ENCODE measurements at places on chromosomes 5 and 9.

- no peak for DNase-seq
Measured at GRCh38 chr5:129991780-129992179, 87.5 kb downstream of the CHSY3 start.

GRCh38 chr5:110109667-110110066, 419.9 kb downstream of the MAN2A1 start:
- DNase-seq = no peak

- peak; percentile 36 for DNase-seq
Measured at GRCh38 chr5:94793113-94793815, 174.8 kb downstream of the SLF1 start.

DNA sequence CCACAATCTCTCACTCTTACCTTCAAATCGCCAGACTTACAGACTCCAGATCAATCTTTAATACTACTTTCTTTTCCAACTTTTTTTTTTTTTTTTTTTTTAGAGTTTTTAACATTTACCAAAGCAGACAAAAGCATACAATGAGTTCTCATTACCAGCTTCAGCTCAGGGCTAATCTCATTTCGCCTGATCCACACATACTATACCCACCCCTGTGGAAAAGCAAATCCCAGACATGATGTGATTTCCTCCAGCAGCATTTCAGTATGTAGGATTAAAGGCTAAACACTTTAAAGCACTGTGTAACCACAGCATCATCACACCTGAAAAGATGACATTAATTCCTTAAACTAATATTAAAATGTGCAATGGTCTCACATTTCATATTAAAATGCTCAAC, 138.8 kb upstream of the RETREG1 start:
- DNase-seq = no peak

- no peak for DNase-seq
Measured at GRCh38 chr9:133323991-133324703, 11.8 kb downstream of the SURF6 start.

GRCh38 chr5:107464416-107464815, 206.3 kb downstream of the EFNA5 start:
- DNase-seq = no peak

- DNase-seq = peak; percentile 70
Measured at GRCh38 chr5:130541617-130542221, 623.3 kb downstream of the HINT1 start.

- peak; percentile 28 for DNase-seq
Measured at GRCh38 chr5:172207511-172207910, 13.5 kb downstream of the EFCAB9 start.

DNA sequence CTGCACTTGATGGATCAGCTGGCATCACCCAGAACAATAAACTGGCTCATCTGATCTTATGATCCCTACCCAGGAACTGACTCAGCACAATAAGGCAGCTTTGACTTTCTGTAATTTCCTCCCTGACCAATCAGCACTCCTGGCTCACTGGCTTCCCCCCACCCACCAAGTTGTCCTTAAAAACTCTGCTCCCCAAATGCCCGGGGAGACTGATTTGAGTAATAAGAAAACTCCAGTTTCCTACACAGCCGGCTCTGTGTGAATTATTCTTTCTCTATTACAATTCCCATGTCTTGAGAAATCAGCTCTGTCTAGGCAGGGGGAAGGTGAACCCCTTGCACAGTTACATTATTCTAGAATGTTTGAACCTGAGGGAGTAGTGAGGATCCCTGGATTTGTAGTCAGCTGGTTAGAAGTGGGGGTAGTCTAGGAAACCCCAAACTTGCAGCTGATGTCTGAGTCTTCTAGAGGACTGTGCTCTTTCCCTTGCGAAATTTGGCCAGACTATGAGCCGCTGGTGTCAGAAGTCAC, 111.7 kb upstream of the NEK6 start:
- no peak for DNase-seq

DNA sequence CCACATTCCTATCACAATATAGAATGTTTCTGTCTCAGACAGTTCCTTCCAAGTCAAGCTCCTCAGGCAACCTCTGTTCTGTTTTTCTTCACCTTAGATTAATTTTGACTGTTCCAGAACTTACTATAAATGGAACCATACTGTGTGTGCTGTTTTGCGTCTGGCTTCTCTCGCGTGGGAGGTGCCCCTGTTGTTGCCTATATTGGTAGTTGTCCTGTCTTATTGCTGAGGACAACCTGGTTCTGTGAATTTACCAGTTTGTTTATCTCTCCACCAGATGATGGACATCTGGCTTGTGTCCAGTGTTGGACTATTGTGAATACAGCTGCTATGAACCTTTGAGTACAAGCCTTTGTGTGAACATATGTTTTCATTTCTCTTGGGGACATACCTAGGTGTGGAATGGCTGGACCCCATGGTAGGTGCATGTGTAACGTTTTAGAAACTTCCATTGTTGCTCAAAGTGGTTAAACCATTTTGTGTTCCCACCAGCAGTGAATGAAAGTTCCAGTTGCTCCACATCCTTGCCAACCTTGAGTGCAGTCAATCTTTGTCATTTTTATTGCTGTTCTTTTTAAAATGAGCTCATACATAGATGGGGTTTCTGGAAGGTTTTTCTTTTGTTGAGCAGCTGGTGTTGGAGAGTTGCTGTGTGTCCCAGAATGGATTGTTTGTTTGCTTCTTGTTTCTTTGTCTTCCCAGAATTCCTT, 18.1 kb downstream of the HMCN2 start:
- no peak for DNase-seq

DNA sequence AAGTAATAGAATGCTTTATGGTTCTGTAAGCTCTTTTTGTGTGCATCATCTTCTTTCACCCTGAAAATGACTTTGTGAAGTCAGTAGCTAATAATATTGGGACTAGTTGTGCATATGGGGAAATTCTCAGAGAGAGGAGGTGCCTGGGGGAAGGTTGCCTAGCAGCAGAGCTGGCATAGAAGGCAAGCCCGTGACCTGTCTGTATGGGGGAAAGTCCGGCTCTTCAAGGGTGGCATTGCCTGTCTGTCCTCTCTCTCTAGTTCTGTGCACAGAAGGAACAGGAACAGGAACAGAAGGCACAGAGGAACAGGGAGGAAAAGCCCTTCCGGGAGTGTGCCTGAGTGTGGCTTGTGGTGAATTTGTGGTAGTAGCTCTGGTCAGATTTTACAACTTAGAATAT, 33.1 kb downstream of the SH3GL2 start:
- DNase-seq = no peak

DNA sequence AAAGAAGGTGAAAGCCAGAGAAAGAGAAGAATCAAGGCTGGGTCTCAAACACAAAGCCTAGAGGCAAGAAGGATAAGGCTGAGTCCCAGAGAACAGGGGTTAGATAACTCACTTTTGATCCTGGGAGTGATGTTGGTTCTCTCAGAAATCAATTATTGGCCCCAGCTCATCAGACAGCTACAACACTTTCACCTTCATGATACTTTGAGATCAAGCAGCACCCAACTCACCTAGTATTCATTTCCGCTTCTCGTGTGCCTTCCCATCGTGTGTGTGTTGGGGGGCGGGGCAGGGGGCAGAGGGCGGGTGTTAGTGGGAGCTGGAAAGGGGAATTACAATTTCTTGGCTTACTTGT, 92.2 kb upstream of the RAD23B start:
- no peak for DNase-seq

- no peak for DNase-seq
Measured at GRCh38 chr5:96176022-96176421, 214.4 kb upstream of the ELL2 start.

DNA sequence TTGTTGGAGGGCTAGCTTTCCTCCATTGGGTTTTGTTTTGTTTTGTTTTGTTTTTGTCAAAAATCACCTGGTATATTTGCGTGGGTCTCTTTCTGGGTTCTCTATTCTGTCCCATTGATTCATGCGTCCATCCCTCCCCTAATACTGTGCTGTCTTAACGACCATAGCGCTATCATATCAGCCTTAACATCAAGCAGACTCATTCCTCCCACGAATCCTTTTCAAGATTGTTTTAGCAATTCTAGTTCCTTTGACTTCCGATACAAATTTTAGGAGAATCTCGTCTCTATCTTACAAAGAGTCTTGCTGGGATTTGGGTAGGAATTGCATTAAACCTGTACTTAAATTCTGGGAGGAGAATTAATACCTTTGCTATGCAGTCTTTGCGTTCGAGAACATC, 31.1 kb upstream of the RNF130 start:
- no peak for DNase-seq

DNA sequence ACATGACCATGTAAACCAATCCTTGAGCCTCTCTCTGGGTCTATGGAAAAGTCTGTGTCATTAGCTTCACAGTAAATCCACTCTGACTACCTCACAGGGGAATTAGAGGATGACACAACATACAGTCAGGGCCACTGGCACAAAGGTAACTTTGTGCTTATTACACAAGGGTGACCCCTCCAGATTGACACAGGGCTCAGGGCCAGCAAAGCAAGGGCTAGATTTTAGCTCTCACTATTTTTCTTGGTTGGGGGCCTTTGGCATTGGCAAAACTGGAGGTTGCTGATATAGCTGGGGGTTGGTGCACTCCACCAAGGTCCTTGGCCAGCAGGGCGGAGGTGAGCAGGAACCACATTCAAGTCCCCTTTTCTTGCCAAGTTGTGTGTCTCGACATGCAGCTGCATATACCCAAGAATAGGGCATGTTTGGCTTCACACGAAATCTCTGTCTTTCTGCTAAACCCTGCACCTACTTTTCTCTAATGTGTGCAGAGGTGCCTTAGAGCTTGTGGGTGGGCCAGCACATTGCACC, 15.2 kb upstream of the OSMR start:
- DNase-seq = no peak

- no peak for DNase-seq
Measured at GRCh38 chr5:62707131-62707530, 128.5 kb downstream of the LRRC70 start.

GRCh38 chr9:120310035-120310434, 269.9 kb downstream of the CDK5RAP2 start:
- DNase-seq = no peak

DNA sequence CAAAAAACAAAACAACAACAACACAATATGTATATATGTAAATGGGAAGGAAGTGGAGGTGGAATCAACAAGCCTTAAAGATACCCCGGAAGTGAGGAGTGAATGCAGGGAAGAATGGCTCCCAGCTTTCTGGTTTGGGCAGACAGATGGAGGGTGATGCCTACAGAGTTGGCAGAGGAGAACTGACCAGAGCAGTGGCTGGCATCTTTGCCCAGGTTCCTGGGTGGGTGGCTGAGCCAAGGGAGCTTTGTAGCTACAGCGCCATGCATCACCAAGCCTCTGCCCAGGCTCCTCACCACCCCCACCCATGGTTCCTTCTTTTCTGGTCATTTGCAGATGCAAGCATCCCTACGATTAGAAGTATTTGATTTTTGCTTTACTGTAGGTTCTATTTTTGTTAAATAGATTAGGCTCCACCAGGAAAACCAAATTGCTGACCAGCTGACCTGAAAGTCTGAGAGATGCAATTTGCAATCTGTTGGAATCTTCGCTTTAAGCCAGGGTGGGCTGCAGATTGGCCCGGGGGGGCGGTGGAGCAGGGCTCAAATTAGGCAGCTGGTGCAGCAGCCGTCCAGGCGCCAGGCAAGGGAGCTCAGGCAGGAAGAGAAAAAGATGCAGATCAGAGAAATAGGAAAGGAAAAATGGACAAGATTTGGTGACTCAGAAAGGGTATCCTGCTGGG, 163.3 kb upstream of the TBC1D2 start:
- DNase-seq = no peak

DNA sequence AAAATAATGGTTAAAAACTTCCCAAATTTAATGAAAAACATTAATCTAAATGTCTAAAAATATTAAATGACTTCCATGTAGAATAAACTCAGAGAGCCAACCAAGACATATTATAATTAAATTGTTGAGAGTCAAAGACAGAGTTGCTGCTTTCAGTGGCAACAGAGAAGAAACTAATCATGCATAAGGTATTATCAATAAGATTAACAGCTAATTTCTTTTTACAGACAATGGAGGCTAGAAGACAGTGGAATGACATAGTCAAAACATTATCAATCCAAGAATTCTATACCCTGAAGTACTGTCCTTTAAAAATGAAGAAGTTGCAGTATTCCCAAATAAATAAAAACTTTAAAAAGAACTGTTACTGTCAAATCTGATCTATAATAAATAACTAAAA, 268.7 kb downstream of the IRX2 start:
- DNase-seq = no peak

- DNase-seq = no peak
Measured at GRCh38 chr5:62182802-62183201, 123.2 kb upstream of the KIF2A start.

DNA sequence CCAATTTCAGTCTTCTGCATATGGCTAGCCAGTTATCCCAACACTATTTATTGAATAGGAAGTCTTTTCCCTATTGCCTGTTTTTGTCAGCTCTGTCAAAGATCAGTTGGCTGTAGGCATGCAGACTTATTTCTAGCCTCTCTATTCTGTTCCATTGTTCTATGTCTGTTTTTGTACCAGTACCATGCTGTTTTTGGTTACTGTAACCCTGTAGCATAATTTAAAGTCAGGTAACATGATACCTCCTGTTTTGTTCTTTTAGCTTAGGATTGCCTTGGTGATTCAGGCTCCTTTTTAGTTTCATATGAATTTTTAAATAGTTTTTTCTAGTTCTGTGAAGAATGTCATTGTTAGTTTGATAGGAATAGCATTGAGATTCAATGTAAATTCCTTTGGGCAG, 104.9 kb upstream of the SLCO6A1 start:
- no peak for DNase-seq

DNA sequence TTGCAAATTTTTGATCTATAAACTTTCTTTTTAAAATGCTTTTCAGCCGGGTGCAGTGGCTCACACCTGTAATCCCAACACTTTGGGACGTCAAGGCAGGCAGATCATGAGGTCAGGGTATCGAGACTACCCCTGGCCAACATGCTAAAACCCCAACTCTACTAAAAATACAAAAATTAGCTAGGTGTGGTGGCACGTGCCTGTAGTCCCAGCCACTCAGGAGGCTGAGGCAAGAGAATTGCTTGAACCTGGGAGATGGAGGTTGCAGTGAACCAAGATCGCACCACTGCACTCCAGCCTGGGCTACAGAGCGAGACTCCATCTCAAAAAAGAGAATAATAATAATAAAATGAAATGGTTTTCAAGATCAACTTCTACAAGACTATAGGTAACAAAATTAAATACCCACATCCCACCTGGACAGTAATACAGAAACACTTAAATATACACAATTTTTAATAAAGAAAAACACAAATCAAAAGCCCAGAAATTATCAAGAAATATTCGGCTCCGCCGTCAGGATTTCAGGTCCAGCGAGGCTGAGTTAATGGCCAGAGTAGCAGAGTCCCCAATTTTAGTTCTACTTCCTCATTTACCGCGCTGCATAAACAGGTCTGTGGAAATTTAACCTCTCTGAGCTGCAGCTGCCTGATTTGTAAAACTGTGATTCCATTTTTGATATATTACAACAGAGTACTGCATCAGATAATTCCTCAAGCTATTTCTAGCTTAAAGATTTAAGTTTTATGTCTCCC, 4.0 kb downstream of the TUT7 start:
- DNase-seq = peak; percentile 52

- DNase-seq = no peak
Measured at GRCh38 chr5:103598997-103599566, 36.5 kb upstream of the NUDT12 start.

GRCh38 chr9:89440548-89440947, 57.4 kb downstream of the SEMA4D start:
- peak; percentile 40 for DNase-seq

Measured in KBM-7 (cell line).